Bladder microvascular endothelial cell (primary cell): ENCODE measurements at places on chromosomes 4 and X. TPM values are rescaled to one million over a fixed set of nuclear protein-coding genes. Genes with fewer than 3 reads are reported as not detected.

The MSMO1 gene
- total RNA-seq = 53.1 and 120 TPM in 2 replicates

The MAML3 gene
- 3.7 and 6.7 TPM in 2 replicates for total RNA-seq

The RASGEF1B gene
- total RNA-seq = under 0.01 and 0.44 TPM in 2 replicates

The EIF1AX gene
- 15.7 and 21.8 TPM in 2 replicates for total RNA-seq

The NAA11 gene
- total RNA-seq = not detected in 2 replicates

The ZFP92 gene
- total RNA-seq = under 0.01 and 0.69 TPM in 2 replicates

The GPRASP2 gene
- total RNA-seq = 9.6 and 13.9 TPM in 2 replicates

The ATRX gene
- total RNA-seq = 50.3 and 114 TPM in 2 replicates

The OTC gene
- total RNA-seq = 0.69 TPM in 1 of 2 replicates, not detected in the other

The ZCCHC13 gene
- not detected in 2 replicates for total RNA-seq

The BMPR1B gene
- under 0.01 and 0.19 TPM in 2 replicates for total RNA-seq

The CA5B gene
- total RNA-seq = 0.97 and 3.1 TPM in 2 replicates

The SMIM20 gene
- 11.3 and 12.0 TPM in 2 replicates for total RNA-seq

The RADX gene
- total RNA-seq = 0.13 and 0.65 TPM in 2 replicates

The ARHGEF6 gene
- 7.1 and 14.4 TPM in 2 replicates for total RNA-seq

The PNMA5 gene
- total RNA-seq = not detected in 2 replicates

The PNMA3 gene
- total RNA-seq = 0.06 TPM in 1 of 2 replicates, not detected in the other

The UGT2B15 gene
- not detected in 2 replicates for total RNA-seq

The TMEM131L gene
- total RNA-seq = 6.3 and 24.4 TPM in 2 replicates

The RAB33A gene
- 0.19 and 0.49 TPM in 2 replicates for total RNA-seq

The GABRB1 gene
- not detected in 2 replicates for total RNA-seq

The SMS gene
- total RNA-seq = 105 and 111 TPM in 2 replicates

The BST1 gene
- total RNA-seq = 19.3 and 154 TPM in 2 replicates

The DRP2 gene
- 0.06 TPM in 1 of 2 replicates, not detected in the other for total RNA-seq
